NCI-H1048 (cell line): ENCODE measurements at places on chromosomes 6 and 20.

GRCh38 chr6:40631744-40632143 lies 44.6 kb upstream of the LRFN2 start:
- no peak for DNase-seq

GRCh38 chr20:13221313-13221672 lies 219 bp downstream of the ISM1 start:
- DNase-seq: no peak

DNA sequence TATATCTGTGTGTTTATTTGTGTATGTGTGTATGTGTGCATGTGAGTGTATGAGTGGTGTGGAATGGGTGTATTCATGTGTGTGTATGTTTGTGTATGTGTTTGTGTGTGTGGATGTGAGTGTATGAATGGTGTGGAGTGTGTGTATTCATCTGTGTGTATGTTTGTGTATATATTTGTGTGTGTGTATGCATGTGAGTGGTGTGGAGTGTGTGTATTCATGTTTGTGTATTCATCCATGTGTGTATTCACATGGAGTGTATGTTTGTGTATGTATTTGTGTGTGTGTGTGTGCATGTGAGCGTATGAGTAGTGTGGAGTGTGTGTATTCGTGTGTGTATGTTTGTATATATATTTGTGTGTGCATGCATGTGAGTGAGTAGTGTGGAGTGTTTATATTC lies 66.6 kb downstream of the PPP1R14C start:
- no peak for DNase-seq

DNA sequence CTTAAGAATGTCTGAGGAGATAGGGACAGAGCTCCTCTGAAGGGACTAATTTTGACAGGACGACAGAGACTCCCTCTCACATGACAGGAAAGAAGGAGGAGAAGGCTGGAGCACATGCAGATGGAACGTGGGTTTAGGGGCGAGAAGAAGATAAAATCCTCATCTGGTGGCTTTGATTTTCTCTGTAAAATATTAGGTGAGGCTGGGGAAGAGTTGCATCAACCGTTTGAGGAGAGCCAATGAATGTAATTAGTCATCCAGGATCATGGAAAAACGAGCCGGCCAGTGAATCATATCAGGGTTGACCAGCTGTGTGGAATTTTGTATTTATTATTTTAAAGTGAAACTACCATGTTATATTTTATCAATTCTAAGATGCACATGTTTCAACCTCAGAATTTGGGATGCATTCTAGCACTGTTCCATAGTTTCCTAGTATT lies 46.9 kb upstream of the ADGRF4 start:
- DNase-seq: no peak

- no peak for DNase-seq
Observed at GRCh38 chr20:49187330-49187850, 744 bp downstream of the STAU1 start.

DNA sequence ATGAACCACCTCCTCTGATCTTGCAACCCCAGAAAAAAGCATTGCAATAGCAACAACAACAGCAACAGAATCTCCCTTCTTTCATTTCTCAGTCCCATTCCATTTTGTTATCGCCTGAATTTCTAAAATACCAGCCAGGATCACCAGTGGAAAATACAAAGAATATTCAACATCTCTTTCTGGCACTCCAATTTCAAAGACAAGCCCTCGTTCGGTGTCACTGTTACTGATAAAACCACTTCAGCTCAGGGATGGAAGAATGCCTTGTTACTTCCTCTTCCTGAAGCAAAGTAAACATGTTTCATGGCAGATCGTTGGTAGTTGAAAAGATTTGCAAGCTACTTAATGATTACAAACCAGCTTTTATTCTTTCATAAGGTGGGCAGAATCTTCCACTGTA lies 94.0 kb upstream of the SPTLC3 start:
- DNase-seq: no peak

DNA sequence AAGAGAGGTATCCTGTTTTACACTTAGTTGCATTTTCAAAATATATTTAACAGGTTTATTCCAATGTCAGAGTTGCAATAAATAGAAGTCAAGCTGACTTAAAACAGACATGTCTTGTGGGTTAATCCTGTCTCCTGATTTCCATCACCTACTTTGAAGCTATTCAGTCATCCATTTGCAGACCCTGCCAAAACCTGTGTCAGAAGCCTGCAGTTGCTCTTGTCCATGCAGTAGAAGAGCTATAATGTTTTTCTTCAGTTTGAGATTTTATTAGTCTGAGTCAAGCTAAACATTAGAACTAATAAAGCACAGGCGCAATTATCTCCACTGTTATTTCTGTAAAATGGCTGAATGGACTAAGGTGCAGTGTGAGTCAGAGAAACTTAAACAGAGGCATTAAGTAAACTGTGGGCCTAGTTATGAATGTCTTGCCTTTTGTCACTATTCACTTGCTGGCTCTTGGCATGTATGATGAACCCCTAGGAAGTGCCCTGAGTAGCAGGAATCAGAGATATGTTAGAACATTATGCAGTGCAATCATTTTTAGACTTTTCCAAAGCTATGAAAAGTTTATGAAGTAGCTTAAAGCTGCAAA lies 11.0 kb upstream of the HDGFL1 start:
- no peak for DNase-seq

GRCh38 chr6:43457643-43458042 lies 2.3 kb upstream of the DLK2 start:
- DNase-seq: no peak

GRCh38 chr20:32400476-32400875 lies 42.3 kb downstream of the ASXL1 start:
- no peak for DNase-seq
